ENCODE measurements at places on chromosomes 2 and 18.
A peak's percentile ranks its signal among the peaks of the same experiment; 100 is the strongest.

DNA sequence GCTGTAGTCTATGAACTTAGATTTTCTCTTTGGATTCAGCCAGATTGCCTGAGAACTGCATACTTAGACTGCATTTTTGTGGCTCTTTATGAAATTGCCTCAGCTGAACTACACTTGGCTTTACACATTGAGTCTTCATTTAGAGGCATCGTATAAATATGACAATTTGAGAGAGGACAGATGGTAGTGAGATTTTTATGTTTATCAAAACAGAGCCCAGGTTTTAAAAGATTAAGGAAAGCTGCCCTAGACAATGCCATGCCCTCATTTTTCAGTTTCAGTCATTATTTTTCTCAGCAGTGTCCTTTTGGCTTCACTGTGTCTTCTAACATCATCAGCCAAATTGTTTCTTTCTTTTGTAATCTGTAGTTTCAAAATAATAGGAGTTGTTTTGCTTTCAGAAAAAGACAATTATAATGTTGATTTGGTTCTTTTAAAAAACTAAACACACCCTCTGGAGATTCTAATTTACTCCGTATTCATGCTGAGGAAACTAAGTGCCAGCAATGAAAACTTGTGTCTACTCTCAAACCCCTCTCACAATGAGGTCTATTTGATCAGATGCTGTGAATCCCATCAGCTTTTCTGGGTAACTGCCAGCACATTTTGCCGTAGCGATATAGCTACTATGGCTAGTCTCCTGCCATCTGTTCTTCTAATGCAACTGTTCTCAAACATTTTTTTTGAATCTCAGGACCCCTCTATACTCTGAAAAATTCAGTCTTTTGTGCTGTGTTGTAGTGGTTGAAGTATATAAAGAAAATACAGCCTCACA is 46.2 kb downstream of the TWSG1 start:
- DNase-seq, result no peak

- DNase-seq, result no peak
These were observed 11.3 kb upstream of the KCNF1 start for GRCh38 chr2:10900216-10901109.

GRCh38 chr2:200247494-200247893 is 59.0 kb upstream of the SPATS2L start:
- no peak for DNase-seq

DNA sequence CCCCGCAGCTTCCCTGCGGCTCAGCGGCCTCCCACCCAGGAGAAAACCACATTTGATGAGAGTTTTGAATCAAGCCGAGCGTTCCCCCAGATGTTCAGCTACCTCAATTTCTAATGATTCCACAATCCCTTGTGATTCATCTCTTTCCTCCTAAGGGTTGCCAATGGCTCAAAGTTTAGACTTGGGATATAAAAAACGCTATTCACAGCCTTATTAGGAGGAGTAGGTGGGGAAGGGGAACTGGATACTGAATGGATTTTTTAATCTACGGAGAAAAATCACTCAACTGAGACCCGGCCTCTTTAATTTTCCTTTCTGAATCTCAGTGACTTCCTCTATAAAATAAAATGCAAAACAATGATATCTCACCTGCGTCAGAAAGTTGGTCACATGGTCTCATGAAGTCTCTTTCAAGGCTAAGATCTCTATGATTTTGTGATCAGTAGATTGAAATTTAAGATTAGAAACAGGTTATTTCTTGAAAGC is 192.6 kb upstream of the TCF4 start:
- no peak for DNase-seq

- DNase-seq, result no peak
These were observed 4.3 kb upstream of the INO80C start for GRCh38 chr18:35502052-35502451.

DNA sequence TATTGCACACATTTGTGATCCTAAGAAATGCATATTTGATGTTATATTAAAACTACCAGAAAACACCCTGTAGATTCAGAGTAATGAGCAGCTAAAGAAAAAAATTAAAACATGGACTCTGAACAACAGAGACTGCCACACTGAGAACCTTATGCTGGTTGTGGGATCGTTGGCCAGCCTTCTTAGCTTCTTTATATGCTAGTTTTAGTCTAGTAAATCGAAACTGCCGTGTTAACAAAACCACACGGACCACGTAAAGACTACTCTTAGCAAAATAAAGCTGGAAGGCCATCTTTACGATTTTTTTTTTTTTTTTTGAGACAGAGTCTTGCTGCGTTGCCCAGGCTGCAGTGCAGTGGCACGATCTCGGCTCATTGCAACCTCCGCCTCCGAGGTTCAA is 22.8 kb downstream of the PER2 start:
- no peak for DNase-seq

DNA sequence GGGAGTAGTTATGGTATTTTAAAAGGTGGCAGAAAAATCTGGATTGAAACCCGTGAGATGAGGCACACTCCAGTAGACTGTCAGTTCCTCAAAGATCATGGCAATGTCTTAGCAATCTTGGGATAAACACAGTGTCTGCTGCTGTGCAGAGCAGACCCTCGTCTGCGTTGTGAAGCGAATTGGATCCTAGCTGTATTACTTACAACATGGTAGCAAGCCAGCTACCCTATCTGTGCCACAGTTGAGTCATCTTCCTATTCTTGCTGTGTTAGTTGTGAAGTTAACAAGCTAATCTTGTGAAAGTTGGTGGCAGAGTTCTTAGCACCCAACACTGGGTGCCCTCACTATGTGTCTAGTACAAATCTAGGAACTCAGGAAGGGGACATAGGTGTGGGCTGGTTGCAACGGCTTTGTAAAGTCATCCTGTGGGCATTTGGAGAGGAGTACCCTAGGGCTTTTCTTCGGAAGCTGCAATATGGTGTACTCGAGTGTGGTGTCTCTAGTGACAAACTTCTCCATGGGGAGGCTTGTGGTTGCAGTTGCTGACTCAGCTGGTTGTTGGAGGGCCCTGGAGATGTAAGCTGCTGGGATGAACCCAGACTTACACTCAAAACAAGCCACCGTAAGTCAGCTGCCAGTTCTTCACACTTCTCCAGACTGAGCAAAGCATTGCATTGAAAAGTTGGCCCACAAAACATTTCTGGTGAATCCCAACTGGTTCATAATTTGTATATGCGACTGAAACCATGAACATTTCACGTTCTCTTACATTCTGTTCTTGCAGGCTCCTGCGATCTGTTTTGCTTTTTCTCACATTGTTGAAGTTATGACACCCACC is 61.5 kb downstream of the ADCYAP1 start:
- no peak for DNase-seq

DNA sequence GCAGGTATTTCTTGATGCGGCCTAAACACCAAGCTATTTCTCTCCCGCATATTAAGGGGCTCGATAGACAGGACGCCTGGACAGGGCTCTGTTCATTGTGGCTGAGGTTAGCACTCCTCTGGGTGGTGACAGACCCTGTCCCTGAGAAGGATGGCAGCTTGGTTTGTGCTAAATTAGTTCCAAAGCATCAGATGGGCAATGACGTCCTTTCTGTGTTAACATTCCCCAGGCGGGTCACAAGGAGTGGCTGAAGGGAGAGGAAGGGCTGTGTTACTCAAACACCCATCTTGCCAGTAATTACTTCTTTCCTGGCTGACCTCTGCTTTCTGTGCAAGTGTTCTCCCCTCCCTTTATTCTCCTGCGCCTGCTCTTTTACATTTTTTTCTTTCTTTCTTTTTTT is 75.0 kb downstream of the TMEM247 start:
- no peak for DNase-seq

DNA sequence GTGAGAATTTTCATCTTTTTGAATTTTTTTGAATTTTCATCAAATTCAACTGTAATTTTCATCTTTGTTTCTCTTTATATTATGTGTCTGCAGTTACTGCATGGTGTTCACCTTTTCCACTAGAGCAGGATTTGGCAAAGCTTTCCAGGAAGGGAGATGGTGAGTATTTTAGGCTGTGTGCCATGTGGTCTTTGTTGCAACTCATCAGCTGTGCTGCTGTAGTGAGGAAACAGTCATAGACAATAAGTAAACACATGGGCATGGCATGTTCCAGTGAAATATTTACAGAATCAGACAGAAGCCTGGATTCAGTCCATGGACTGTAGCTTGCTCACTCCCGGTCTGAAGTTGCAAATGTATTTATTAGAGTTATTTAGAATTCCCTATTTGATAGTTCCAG is 120.4 kb downstream of the DCDC2C start:
- DNase-seq, result no peak

GRCh38 chr2:121570667-121571055 is 40.0 kb downstream of the RNU4ATAC start:
- no peak for DNase-seq

GRCh38 chr2:202009019-202009481 is 24.6 kb upstream of the FZD7 start:
- DNase-seq, result no peak

- no peak for DNase-seq
These were observed 3.8 kb downstream of the TCF4 start for GRCh38 chr18:55584201-55584600.

GRCh38 chr2:133642791-133643191 is 74.5 kb upstream of the NCKAP5 start:
- DNase-seq, result no peak

GRCh38 chr2:212022966-212023365 is 515.6 kb downstream of the ERBB4 start:
- no peak for DNase-seq

DNA sequence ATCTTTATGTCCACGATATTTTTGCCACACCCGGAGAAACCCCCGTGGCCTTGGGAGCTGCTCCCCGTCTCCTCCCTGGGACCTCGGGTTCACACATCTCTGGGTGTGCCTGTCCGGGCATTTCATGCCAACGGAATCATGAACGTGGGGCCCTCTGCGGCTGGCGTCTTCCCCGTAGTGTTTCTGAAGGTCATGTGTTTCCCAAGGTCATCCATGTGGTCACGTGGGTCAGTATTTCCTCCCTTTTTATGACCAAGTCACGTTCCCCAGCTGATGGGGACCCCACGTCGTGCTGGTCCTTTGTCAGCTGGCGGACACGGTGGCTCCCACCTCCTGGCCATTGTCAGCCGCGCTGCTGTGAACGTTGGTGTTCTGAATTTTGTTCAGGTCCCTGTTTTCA is 135.7 kb downstream of the NFATC1 start:
- DNase-seq, result no peak

DNA sequence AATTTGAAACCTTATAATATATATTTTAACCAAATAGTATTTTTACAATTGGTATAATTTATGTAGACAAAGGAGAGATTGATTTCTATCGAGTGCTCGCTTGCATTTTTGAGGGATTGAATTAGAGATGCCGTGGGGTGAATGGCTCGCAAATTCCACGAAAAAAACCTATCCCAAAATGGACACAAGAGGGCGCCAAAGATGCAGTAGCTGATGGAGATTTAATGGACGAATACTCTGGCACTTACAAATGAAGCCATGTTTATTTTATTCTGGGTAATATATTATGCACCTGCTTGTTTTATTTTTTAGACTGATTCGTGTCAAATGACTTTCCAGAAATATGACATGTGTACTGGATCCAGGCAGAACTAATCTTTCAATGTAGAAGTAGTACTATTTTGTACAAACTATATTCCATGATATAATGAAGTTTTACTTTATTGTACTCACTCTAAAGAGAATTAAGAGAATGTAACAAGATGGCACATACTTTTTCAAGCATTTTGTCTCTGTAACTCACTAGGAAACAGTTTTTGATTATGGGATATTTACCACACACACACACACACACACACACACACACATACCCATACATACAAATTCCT is 505.4 kb downstream of the PLCL1 start:
- DNase-seq, result peak; percentile 55

DNA sequence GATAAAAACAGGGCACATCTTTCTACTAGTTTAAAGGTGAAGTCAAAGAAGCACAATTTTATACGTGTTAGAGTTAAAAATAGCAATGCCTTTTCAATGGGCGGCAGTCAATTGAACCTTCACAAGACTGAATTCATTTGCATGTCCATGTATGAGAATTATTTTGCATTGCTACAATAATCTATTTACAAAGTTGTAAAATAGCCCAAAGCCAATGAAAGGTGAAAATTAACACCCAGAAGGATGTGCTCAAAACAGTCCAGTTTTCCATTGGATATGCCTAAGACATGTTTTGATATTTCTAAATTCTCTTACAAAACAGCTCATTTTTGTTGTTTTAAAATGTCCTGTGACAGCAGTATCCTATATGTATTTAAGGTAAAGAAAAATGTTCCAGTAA is 425.1 kb upstream of the SYT4 start:
- DNase-seq, result no peak

DNA sequence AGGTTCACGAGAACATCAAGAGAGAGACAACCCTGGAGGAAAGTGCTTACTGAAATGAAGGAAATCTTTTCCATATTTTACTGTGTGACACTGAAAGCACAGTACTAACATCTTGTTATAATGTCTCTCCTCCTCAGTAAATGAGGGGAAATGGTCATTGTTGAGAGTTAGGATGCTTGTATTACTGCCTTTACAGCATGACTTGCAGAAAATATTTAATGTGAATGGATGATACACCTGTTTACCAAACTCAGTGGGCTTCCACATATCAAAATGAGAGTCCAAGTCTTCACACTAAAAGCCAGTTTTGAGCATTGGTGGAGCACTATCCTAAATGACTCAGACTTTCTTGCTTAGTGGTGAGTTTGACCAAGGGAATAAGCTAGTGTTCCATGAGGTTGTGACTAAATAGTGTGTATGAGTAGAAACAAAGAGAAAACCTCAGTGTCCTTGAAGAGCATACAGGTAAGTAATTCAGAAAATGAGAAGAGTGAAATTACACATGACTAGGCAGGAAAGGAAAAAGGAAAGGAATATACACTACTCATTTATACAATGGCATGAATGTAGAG is 930.7 kb upstream of the CELF4 start:
- no peak for DNase-seq

DNA sequence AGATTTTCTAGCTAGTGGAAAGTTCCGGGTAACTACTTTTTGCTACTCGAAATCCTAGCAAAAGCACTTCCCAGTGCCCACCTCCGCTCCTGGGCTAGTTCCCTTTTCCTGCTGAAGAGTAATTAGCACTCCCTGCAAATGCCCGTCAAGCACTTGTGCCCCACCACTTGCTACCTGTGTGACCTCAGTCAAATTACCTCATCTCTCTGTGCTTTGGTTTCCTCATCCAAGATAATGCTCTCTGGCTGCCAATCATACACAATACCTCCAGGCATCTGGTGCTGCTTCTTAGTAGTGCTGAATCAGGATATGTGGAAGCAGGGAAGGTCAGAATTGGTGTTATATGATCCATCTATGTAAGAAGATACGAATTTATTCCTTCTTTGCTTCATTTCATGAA is 102.1 kb upstream of the CDCA7 start:
- no peak for DNase-seq

- no peak for DNase-seq
These were observed 89.1 kb upstream of the KLF7 start for GRCh38 chr2:207254591-207255464.
